Stimulated activated CD8-positive, alpha-beta memory T cell treated with anti-CD3 and anti-CD28 coated beads, Interleukin-7, amount 100 ng/mL, for 24 hours (primary cell): ENCODE measurements at places on chromosomes 4 and X.

DNA sequence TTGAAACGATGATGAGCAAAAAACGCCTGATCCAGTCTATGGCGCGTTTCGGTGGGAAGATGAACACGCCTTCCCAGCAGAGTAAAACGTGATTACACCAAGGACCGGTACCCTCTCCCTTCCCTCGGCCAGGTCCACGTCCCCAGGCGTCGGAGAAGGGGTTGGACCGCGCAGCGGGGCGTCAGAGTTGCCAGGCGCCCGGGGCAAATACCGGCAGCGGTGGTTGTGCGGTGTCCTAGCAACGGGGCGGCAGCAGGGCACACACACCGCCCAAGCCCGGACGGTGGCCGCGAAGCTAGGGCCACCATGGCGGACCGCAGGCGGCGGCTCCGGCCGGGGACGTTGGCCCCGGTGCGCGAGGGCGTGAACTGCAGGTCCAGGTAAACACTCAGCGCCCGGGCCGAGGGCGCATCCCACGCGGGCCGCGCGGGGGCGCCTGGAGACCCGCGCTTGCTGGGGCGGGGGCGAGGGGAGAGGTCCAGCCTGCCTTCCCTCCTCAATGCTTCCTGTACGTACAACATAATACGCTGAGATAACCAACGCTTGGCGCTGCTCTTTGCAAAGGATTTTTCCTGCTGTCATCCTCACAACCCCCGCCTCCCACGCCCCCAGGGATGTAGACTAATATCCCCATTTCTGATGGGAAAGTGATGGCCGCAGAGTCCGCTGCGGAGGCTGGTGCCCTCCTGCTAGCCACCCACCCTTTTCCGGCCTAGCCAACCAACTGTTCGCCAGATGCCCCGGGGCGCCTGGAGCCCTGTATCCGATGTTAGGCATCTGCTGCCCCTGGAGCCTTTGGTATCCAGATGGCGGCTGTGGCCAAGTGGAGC lies at the start of gene FAM47E:
TSS of gene FAM47E (plus strand) at position 281 of the 830 bp plus-strand sequence. CDS start at position 307, 26 bp downstream.
- DNase-seq, result no peak

- DNase-seq, result no peak
Observed at GRCh38 chrX:137425273-137425902, 140.5 kb upstream of the ZIC3 start.

- no peak for DNase-seq
Observed at GRCh38 chr4:64360664-64361398, 48.4 kb downstream of the TECRL start.

GRCh38 chr4:149845743-149846142 lies 30.1 kb upstream of the IQCM start:
- DNase-seq, result no peak

DNA sequence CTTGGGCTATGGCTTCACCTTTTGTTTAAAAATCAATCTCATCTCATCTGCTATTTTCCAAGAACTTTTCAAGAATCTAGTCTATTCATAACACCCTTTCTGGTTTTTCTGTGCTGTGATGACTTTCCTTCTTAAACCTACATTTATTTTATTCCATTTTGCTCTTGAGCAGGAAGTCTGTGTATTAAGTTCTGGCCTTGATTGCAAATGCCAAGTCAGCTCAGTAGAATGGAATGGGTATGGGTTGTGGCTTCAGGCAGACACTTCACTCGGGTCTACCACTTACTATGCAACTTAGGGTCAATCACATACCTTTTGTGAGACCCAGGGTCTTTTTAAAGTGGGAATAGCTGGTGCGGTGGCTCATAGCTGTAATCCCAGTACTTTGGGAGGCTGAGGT lies 522.3 kb downstream of the TRIML1 start:
- DNase-seq, result no peak

GRCh38 chr4:185017964-185018772 lies at the start of gene HELT:
Gene HELT (plus strand): TSS chr4:185018490. CDS start chr4:185018929, 439 bp downstream.
- no peak for DNase-seq

DNA sequence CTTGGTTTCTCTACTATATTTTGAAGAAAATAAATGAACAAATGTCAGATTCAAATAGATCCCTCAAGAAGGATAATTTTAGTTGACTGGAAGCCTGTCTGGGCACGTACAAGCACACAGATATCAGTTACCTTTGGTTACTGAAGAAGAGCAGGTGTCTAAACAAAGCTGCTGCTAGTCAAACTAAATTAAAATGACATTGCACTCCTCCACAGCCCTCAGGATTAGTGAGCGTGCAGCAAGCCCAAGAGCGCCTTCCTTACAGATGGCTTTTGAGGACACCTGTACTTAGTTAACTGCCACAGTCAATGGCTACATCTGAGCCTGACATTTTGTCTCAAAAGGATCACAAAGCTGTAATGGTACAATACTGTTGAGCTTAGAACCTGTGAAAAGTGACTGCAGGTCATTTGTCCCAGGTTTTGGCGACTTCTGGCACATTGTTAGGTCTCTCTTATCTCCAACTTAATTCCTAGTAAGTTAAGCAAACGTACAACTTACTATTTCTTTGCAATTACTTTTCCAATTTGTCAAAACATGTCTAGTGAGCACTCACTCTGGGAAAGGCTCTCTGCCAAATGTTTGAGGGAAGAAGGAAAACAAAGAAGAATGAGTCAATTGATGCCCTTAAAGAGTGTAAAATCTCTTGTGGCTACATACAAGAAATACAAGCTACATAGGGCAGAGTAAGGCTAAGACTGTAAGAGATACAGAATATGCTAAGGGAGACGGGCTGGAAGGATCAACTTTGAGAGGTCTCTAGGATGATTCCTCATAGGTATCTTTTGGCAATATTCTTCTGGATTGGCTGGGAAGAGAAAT lies 25.6 kb upstream of the DAPP1 start:
- DNase-seq, result no peak

- no peak for DNase-seq
Observed at GRCh38 chrX:19659929-19660328, 144.6 kb upstream of the MAP3K15 start.

- DNase-seq, result no peak
Observed at GRCh38 chr4:94359221-94359620, 16.6 kb upstream of the HPGDS start.

DNA sequence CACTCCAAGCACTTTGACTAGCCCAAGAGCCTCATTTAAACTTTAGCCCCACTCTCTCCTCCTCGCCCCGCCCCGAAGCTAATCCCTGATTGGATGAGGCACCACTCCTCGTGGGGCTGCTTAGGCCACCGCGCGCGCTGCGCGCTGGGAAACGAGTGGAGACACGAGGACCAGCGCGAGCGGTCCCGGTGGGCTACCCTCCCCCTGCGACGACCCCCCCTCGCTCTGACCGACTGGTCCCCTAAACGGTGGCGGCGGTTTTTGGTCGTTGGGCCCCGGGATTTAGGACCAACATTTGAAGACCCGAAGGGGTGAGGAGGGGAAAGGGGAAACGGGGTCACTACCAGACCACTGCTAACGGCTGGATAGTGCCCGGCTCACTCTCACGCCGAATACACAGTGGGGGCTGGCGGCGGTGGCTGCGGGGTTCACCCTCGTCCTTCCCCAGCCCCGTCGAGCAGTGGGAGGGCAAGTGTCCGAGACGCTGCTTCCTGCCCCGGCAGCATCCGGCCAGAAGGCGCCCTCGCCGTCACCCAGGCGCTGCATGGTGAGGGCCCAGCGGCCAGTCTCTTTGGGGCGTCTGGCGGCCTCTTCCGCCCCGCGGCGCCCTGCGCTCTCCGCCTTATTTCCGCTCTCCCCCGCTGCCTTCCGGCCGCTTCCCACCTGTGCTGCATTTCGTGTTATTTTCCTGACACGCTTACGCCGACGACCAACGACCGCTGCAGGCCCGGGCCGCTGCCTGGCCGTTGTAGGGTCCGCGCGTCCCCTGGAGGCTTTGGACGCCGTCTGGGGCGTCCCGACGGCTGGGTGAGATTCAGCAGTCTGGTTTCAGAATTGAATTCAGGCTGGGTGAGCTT lies at the start of gene RBM46:
TSS of gene RBM46 (plus strand) at position 147 of the 857 bp plus-strand sequence. CDS start 15,481 bp downstream, outside the sequence.
- DNase-seq, result no peak

GRCh38 chrX:65706041-65706828 lies 38.8 kb downstream of the MSN start:
- no peak for DNase-seq

GRCh38 chrX:47200385-47201150 lies 6.9 kb downstream of the UBA1 start:
- DNase-seq, result no peak

GRCh38 chr4:189823591-189823990 lies 117.1 kb upstream of the FRG1 start:
- DNase-seq, result no peak

DNA sequence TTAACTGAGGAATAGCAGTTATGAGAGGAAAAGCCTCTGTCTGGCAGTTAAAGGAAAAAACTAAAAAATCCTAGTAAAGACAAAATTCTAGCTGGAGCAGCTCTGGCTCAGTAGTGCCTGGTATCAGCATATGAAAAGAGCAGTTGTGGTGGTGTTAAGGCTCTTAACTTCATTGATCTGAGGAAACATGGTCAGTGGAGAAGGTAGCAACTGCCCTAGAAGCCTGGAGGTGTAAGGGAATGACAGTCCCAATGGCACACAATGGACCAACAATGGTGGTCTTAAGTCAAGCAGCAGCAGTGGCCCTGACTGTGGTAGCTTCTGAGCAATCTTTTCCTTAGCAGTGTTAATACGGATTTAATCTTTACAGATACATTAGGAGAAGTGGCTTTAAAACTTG lies 189.6 kb upstream of the POF1B start:
- no peak for DNase-seq

GRCh38 chr4:181757098-181757497 lies 486.1 kb upstream of the TENM3 start:
- DNase-seq, result no peak

GRCh38 chr4:163631288-163631687 lies 136.8 kb downstream of the TMA16 start:
- no peak for DNase-seq

DNA sequence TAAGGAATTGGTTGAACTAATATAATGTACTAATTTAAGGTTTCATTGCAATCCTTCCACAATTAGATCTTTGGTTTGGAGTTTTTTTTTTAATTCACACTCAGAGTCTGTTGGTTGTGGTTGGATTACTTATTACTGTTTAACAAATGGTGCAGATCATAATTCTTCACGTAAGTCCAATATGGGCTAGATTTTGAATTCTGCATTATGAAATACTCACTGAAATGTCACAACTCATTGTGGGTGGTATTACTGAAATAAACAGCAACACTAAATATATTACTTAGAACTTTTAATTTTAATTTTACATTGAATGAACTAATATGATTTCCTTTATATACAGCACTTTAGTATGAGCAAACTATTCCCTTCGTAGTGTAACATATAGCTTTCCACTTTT lies 94.2 kb upstream of the MYOZ2 start:
- no peak for DNase-seq

DNA sequence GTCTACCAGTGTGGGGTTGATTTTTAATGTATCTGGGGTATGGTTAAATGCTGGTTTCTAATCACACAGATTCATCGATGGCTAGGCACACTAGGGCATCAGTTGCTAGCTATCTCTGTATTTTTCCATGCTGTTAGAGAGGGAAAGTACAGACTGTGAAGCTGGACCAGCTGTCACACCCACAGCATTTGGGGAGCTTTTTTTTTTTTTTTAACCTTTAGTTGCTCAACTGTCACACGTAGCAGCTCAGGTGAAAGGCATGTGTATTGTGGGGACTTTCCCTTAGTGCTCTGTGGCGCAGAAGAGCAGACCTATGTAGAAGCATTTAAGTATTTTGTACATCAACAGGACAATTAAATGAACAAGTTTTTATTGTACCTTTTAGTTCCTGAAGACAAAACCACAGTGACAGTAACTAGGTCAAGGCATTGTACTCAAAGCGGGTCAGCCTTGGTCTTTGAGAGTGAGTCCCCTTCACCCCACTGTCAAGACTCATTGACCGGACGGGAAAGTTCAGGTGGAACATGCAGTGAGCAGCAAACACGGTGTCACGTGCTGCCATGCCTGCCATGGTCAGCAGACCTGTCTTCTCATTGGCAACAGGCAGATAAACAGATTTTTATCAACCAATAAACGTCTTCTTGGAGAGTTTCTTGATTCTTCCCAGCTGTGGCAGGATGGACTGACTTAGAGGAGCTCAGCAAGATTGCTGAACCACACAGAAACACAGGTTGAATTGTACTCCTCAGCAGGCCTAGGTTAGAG lies 65.3 kb downstream of the CASP3 start:
- no peak for DNase-seq

DNA sequence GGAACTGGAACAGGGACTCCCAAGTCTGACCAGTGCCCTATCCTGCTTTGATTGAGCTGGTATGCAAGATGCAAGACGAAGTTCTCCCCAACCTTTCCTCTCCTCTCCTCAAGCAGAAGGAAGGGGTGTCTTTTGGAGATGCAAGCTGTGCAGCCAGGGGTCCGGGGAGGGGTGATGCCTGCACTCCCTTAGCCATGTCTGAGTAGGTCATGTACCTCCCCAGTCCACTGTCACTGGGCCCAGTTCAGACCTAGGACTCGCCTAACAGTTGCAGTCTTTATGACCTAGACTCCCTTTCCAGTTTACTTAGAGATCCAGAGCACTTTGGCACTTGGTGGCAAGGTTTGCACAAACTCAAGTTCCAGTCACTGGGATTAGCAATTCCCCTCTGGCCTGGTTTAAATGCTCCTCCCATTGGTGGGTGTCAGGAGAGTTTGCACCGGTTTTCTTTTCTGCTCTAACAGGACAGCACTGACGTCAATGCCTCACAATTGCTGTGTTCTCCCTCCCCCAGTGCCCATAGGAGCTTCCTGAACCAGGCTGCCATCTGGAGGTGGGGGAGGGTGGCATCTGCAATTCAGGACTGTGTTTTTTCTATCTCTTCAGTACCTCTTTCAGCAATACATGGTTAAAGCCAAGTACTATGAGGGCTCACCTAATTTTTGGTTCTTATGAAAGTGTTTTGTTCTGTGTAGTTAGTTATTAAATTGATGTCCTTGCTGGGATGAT lies 782.2 kb downstream of the ARAP2 start:
- no peak for DNase-seq

- no peak for DNase-seq
Observed at GRCh38 chr4:67052814-67053675, 492.3 kb downstream of the CENPC start.

DNA sequence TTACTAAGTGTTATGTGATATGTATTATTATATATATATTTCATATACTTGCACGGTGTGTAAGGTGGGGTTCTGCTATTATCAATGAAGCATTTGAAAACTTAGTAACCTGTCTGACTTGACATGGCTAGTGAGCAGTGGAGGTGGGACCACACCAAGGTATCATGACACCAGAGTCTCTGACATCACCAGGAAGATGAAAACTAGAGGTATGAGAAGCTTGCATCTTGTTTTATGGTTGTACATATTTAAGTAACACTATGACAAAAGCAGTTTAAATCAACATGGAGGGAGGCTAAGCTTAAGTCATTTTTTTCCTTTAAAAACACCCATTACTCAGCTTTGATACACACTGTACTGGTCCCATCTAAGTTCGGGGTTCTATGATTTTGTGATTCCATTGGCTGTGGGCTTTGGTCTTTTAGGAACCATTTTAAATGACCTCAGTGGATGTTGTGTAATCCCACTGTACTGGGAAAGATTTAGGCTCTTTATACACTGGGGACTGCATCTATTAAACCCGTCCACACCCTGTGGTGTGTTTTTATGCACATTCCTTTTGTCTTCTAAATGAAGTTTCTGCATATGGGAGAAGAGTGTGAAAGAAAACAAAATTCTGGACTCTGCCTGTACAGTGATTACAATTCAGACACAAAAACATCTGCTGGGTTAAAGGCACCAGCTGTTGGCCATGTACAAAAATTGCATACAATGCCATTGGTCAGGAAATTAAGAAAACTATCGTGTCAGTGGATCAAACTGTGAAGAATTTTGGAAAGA lies 570.6 kb downstream of the SPRY1 start:
- no peak for DNase-seq

- DNase-seq, result no peak
Observed at GRCh38 chr4:122895336-122895995, 26.9 kb downstream of the NUDT6 start.

- DNase-seq, result no peak
Observed at GRCh38 chr4:3334316-3334715, 41.5 kb downstream of the RGS12 start.
